ENCODE measurements at places on chromosomes 2 and 18.

DNA sequence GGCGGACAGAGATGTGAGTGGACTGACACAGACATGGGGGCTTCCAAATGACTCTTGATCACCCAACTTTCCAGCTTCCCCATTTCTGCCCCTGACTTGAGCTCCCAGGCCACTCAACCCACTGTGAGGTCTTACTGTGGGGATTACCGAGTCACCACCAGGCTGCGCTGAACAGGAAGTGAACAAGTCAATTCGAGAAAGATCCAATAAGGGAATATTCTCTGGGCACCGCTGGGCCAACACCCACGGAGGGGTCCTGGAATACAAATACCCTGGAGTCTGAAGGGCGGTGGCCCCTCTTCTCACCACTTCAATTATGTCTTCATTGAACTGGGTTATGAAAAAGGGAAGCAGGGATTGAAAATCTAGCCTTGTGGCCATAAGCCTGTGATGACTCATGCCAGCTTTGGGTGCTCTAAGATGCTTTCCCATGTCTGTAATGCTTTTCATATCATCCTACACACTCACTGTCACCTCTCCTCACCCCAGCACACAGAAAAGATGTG lies 37.7 kb downstream of the BCL11A start:
- DNase-seq, result no peak

DNA sequence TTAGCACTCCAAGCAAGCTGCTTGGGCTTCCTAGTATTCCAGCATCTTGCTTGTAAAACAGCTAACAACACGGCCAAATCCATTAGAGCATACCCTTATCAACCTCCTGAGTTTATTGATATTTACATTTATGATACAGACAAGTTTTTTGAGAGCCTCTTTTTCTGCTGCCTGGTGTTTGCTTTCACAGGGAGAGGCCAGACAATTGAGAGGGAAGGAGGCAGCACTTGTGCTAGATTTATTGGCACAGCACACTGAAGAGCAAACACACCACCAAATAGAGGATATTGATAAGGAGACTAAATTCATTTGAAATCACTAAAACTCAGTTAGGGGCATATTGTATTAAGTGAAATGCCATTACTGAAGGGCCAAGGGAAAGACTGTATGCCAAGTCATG lies 1142.3 kb upstream of the FANCL start:
- DNase-seq, result no peak

DNA sequence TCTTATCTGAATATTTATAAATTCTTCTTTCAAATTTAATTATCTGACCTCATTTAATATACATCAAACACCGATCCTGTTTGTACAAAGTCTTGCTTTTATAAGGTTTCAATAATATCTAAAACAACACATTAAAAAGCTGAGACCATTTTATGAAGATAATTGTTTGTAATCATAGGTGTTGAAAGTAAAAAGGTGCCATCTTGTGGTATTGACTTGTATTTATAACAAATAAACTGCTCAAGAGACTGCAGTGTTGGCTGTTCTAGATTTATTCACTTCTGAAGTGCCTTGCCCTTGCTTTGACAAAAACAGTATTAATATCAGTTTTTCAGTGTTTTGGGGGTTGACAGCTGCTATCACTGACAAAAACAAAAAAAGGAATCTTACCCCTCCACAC lies 286.8 kb upstream of the HNMT start:
- no peak for DNase-seq

GRCh38 chr2:24047703-24048033 lies 477 bp upstream of the WDCP start:
- no peak for DNase-seq

- no peak for DNase-seq
Measured at GRCh38 chr2:199336546-199336945, 121.2 kb downstream of the SATB2 start.

GRCh38 chr2:196723571-196723970 lies 75.9 kb downstream of the GTF3C3 start:
- DNase-seq, result no peak

DNA sequence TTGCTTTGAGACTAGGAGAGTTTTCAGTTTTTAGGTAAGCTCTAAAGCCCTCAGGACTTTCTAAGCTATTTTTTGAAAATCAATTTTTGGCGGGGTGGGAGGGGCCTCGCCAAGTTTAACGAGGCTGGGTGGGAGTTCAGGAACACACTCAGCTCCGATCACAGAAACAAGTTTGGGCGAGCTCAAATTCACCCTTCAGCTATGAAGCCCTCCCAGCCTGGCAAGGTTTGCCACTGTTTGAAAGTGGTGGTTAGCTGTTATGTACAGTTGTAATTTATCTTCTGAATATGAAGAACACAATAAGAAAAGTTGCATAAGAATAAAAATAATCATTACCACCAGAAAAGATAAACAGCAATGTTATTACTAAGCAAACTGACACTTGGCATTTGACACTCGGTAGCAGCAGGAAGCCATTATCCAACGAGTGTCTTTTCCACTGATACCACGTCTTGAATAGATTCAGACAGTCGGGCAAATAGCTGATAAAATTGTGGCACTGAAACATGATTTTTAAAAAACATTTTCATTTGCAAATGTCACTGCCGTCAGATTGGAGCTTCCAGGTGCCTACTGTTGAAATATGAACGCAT lies 59.8 kb downstream of the KCTD1 start:
- no peak for DNase-seq

DNA sequence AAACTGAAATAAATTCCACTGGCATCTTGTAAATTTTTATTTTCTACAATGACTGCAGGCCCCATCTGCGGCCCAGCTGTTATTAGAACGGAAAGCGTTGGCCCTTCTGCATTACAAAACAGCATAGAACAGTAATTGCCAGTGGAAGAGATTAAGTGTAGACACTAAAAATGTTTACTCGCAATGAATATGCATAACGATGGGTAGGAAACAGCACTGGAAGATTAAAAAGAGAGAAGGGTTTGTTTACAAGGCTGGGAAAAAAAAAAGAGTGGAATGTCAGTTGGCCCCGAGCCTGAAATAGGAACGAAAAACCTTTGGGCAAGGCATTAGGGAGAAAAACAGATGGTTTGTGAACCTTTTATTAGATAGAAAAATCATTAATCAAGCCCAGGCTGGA lies 275.9 kb upstream of the TCF4 start:
- no peak for DNase-seq

- DNase-seq, result no peak
Measured at GRCh38 chr2:9539531-9539930, 16.1 kb downstream of the ADAM17 start.

DNA sequence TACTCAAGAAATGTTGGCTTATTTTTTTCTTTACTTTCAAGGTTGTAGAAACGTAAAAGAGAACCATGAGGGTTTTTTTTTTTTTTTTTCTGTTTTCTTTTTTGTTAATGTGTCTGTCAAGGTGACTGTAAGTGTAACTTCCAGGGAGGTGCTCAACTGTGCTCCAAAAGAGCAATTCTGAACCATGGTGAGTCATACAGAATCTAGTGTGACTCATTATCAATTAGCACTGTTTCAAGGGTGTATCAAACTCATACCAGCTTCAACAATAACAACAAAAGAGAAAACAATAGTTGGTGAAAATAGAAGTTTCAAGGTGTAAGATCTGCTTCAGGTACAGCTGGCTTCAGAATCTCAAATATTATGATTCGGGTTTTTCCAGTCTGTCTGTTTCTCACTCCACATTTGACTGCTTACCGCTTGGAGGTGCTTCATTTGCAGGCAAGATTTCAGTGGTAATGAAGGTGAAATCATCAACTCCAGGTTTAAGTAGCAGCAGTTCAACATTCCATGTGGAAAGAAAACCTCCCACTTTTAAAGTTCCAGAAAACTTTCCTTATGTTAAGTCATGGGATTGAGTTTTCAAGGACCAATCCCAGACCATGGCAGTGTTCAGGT lies 850.6 kb downstream of the CNTNAP5 start:
- no peak for DNase-seq

- no peak for DNase-seq
Measured at GRCh38 chr2:38174646-38175423, 98.9 kb upstream of the CYP1B1 start.

- no peak for DNase-seq
Measured at GRCh38 chr2:98376996-98377395, 30.7 kb downstream of the CNGA3 start.

DNA sequence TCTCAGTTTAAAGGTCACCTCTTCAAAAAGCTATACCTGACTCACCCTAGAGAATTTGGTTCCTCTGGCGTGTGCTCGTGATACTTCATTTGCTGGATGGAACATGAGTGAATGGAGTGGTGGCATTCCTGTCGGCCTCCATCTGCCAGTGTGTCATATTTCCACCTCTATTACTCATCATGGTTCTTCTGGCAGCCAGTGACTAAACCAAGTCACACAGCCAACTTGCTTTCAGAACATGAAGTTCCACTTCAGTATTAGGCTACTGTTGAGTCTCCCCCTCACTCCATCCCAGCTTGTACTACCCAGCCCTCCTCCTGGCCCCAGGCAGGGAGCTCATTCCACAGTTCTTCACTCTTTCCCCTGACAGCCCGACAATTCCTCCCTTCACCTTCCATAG lies 169.8 kb downstream of the MREG start:
- DNase-seq, result no peak

DNA sequence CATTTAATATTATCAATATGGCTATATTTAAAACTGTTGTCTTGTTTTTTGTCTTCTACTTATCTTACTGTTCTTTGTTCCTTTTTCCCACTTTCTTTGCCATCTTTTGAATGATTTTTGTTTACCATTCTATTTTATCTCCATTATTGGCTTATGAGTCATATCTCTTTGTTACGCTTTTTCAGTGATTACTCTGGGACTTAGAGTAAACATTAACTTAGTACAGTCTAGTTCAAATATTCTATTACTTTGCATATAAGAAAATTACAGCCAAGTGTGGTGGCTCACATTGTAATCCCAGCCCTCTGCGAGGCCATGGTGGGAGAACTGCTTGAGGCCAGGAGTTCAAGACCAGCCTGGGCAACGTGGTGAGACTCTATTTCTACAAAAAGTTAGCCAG lies 26.1 kb downstream of the ADCY3 start:
- no peak for DNase-seq

DNA sequence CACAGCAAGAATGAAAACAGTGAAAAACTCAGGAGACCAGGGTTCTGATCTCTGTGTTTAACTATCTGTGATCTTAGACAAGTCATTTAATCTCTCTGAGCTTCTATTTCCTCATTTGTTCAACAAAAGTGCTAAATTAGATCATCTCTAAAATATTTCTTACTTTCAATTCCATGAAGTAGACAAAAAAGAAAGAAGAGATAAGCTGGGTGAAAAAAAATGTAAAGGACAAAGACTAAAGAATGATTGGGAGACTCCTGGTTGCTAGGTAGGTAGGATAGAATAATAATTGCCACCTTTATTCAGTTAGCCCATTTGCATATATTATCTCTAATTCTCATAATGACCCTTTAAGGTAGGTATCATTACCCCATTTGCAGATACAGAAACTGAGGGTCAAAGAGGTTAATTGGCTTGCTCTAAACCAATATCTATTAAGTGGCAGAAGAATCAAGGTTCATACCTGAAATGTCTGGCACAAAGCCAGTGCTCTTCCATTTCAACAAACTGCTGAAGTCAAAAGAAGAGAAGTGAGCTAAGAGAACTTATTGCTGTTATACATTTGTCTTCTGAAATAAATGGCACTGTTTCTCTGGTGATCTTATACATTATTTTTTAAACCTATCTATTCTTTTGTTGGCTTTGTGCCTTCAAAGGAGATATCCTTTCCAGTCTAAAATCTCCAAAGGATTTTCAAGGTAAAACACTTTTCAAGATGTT lies 141.7 kb downstream of the OTX1 start:
- no peak for DNase-seq

- DNase-seq, result no peak
Measured at GRCh38 chr2:15971831-15972522, 31.6 kb downstream of the MYCN start.

DNA sequence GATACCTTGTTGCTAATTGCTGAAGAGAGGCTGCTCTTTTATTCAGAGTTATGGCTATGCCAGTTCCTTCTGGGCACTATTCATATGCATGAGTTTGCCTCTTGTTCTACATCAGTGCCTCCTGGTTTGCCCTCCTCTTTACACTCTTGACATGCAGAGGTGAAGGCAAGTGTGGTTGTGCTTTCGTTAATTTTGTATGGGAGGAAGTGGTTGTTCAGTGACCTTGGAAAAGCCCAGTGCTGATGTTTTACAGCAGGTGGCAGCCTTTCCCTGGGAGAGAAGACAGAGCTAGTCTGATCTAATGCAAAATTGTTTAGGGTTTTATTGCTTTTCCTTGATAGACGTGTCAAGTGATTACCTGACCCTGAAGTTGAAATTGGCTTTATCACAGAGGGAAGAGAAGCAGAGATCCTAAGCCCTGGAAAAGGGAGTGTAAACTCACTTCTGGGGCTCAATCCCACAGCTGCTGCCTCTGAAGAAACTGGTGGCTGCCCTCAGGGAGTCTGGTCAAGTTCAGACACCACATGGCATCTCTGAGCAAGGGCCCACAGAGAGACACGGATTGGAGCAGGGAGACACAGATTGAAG lies 30.5 kb upstream of the VPS54 start:
- DNase-seq, result peak; percentile 59

- no peak for DNase-seq
Measured at GRCh38 chr2:160394153-160394552, 99.5 kb downstream of the RBMS1 start.

GRCh38 chr18:26821181-26821580 lies 44.3 kb downstream of the AQP4 start:
- no peak for DNase-seq

DNA sequence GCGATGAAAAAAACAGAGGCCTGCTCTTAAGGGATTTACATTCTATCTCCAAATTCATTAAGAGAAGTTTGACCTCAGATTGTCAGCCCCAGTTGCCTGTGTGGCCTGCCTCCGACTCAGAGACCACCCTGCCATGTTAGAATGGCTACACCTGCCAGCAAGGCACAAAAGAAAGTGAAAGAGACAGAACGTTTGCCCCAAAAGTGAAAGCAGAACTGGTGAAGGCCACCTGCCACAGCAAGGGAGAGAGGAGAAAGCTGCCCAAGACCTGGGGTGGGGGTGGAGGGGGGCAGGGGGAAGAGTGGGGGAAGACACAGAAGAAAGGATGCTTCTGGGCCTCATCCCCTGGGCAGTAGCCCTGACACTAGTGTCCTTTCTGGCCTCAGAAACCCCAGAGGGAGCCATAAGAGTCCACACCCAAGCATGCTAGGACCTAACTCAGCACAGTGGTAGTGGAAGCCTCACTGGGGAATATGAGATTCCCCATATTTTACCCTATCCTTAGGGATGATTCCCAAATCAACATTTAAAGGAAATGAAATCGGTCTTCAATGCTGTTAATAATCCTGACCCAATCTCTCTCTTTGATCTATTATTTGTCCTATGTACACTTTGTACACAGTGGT lies 389.7 kb downstream of the TXNL1 start:
- DNase-seq, result no peak
